ENCODE measurements at places on chromosomes 1 and 21.

GRCh38 chr1:13702425-13703127 lies 2.6 kb downstream of the PRDM2 start:
- peak; percentile 4 for DNase-seq

DNA sequence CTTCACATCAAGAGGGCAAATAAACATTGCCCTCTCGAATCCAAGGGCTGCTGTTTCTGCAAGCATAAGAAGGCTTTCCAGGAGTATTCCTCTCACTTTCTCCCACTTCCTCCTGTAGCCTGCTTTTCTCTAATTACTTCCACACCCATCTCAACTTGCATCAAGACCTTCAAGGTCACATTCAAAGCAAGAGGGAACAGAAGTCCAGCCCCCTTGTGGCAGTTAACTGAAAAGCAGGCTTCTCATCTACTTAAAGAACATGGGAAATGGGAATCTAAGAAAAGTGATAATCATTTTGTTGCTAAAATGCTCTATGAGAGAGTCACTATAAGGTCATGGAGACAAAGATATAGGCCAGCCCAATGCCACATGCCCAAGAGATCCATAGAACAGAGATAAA lies 874.4 kb downstream of the KCNT2 start:
- no peak for DNase-seq

GRCh38 chr21:21730512-21730911 lies 732.3 kb downstream of the NCAM2 start:
- DNase-seq: no peak

DNA sequence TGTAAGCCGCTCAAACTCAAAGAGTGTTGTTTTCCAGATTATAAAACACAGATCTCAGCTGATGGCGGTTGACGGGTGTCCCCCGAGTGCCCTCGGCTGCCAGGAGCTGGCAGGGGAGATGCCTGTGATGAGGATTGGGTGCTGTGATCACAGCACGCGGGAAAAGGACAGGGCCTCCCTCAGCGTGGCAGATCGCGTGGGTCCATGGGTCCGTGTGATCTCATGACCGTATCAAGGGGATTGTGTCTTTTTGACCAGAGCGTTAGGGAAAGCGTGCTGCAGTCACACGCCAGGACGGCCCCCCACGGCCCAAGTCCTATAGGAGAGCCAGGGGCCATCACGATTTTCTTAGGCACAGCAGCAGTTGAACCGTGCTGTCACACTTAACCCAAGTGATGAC lies 51.9 kb downstream of the PDE9A start:
- no peak for DNase-seq

DNA sequence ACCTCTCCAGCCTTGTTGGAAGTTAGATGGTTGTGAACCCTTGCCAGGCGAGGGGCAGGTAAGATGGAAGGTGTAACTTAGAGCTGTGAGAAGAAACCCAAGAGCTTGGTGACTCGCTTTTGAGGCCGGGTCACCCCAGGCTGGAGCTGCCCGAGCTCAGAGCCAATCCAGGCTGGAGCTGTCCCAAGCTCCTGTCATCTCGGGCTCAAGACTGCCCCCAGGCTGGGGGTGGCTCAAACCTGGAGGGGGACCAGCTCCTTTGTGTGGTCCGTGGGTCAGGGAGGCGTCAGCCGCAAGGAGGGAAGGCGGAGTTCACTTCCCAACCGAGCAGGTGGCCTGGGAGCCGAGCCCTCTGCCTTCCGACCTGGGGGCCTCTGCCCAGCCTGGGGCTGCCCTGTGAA lies 2.0 kb downstream of the HUNK start:
- DNase-seq: no peak

All from activated naive CD4-positive, alpha-beta T cell (primary cell).